ENCODE measurements at places on chromosomes 5 and 9.

- DNase-seq, result no peak
Measured at GRCh38 chr5:174789596-174789995, 65.2 kb downstream of the MSX2 start.

DNA sequence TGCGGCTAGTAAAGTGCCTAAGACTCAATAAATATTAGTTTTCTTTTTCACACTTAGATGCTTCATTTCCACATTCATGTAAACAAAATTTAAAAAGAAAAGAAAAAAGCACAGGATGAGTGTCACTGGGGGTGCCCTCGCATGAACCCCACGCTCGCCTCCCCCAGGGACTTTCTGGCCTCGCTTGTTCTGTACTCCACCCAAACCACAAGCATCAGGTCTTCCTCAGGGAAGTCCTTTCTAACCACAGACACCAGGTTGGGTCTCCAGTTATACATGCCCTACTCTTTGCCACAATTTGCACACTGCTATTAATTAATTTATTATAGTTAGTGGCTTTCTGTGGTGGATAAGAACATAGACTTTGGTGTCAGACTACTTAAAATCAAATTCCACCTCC is 92.4 kb downstream of the RORB start:
- DNase-seq, result peak; percentile 17

DNA sequence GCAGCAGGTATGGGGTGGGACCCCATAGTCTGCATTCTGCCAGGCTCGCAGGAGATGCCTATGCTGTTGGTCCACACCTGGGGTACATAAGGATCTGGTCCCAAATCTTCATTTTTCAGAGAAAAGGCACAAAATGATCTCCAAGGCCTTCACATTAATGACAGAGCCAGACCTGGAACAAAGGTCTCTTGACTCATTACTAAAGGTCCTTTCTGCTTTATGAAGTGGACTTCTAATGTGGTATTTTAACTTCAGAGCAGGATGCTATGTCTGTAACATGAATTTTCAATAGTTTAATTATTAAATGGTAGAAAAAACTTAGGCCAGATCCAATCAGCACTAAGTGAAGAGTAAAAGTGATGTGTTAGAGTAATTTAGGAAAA is 38.0 kb downstream of the DMGDH start:
- DNase-seq, result no peak

- no peak for DNase-seq
Measured at GRCh38 chr9:110248361-110248760, 7.9 kb downstream of the TXN start.

DNA sequence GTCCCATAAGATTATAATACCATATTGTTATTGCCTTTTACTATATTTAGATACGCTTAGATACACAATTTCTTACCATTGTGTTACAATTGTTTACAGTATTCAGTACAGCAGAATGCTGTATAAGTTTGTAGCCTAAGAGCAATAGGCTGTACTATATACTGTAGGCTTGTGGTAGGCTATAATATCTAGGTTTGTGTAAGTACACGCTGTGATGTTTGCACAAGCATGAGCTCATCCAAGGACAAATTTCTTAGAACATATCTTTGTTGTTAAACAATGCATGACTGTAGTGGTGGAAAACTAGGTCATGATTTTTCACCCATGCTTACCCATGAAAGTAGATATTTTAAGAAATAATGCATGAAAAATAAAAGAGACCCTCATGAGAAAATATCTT is 509.4 kb upstream of the CDH18 start:
- no peak for DNase-seq

DNA sequence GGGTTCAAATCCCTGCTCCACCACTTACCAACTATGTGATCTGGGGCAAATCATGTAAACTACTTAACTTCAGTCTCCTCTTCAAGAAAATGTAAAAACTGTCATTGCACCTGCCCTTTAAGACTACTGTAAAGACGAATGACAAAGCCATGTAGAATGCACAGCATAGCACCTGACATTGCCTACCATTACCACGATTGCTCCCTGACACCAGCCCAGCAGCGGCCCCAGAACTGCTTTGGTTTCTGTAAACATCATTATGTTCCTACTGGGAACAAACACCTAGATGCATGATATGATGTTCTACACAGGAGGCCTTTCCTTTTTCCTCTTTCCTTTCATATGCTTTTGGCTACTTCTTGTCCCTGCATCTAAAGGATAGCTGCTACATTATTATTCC is 23.1 kb upstream of the PLPP6 start:
- no peak for DNase-seq

DNA sequence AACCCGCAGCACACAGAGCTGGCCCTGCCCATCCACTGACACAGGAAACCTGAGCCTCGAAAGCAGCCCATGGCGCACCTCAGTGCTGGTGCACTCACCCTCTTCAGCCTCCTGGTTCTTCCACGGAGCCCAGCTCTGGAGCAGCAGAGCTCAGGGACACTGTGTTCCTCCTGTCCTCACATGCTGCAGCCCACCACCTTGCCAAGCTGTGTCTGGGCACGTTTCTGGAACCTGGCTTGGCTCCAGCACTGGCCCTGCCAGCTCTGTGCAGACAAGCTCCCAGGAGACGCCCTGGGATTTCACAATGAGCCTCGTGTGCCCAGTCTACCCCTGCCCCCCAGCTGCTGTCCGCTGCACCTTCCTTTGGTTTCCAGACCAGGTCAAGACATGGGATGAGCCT is 119.5 kb downstream of the SYK start:
- DNase-seq, result no peak

DNA sequence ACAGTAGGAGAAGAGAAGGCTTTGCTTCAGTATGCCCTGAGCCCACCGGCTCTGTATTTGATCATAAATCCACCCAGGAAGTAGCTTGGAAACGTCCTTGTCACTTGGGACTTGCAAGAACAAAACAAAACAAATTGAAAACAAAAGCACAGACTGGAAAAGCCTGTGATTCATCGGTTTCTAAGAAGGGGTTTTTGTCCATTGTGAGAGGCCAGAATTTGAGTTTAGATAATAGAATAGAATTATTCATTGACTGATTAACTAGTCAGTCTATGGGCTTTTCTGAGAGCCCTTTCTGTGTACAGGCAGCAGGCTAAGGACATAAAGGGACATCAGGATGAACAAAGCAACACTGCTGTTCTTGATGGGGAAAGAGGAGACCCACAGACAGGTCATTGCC is 424.8 kb downstream of the IRX1 start:
- DNase-seq, result no peak

DNA sequence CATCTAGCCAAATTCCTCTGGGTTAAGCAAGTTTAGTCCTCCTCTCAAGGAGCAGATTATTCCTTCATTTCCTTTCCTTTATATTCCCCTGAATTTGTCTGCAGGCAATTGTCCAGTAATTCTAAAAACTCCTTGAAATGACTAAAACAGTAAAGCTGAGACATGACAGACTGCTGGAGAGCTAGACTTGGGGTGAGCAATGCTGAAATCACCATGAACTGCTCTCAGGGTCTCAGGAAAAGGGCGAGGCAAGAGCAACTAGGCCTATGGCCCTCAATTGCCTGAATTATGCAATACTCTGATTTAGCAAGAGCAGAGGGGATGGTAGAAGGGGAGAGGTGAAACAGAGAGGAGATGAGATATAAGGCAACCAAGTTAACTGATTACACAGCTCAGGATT is 172.9 kb upstream of the NREP start:
- no peak for DNase-seq

- DNase-seq, result no peak
Measured at GRCh38 chr9:98992885-98993569, 49.3 kb downstream of the COL15A1 start.

DNA sequence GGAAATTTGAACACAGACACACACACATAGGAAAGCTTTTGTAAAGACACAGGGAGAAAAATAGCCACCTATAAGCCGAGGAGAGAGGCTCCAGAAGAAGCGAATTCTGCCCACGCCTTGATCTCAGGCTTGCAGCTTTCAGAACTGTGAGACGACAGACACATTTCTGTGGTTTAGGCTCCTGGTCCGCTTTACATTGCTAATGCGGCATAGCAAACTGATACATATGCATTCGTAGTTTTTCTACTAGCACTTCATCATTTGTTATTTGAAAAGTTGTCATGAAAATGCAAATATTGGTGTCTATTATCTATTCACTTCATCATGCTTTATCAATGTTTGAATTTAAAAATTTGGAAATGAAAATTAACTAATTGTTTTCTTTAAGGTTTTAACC is 674.9 kb downstream of the SEMA5A start:
- DNase-seq, result no peak
